ENCODE measurements at places on chromosomes 13 and 19.
A peak's percentile ranks its signal among the peaks of the same experiment; 100 is the strongest.

DNA sequence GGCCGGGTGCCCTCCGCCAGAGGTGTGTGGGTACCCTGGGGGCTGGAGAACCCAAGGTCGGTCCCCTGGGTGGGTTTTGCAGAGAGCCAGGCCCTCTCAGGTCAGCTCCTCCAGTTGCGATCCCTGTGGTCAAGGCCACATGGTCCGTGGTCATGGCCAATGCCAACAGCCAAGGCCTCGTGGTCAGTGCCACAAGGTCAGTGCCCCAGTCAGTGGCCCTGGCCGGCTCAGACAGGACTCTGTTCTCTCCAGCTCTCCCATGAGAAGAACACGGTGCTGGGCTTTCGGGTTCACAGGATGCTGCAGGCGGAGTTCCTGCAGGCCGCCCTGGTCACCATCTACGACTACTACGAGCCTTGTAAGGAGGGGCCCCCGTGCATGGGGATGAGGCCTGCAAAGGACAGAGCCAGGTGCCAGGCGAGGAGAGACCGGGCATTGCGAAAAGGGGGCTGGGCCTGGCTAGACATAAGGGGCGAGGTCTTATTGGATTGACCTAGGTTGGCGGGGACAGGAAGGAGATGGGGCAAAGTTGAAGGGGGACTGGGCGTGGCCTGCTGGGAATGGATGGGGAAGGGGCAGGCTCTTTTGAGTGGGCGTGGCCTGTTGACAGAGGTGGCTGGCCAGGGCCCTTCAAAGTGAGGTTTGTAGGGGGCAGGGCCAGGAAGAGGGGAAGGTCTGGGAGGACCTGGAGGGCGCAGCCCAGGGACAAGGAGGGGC lies 15.2 kb upstream of the SHFL start:
- no peak for DNase-seq

DNA sequence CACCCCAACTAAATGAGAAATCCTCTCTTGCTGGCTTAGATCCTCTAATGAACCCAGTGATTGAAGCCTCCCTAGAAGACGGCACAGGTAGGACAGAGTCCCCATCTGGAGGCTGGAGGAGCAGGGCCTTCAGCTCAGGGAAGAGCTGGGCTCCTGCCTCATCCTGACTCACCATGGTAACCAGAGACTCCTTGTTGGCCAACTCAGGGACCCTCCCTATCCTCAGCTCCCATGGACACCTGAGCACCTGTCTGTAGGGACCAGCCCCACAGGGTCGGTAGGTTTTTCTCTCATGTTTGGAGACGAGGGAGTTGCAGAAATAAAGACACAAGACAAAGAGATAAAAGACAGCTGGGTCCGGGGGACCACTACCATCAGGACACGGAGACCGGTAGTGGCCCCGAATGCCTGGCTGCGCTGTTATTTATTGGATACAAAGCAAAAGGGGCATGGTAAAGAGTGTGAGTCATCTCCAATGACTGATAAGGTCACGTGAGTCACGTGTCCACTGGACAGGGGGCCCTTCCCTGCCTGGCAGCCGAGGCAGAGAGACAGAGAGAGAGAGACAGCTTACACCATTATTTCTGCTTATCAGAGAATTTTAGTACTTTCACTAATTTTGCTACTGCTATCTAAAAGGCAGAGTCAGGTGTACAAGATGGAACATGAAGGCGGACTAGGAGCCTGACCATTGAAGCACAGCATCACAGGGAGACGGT lies 26.6 kb downstream of the SIGLEC7 start:
- DNase-seq: no peak

DNA sequence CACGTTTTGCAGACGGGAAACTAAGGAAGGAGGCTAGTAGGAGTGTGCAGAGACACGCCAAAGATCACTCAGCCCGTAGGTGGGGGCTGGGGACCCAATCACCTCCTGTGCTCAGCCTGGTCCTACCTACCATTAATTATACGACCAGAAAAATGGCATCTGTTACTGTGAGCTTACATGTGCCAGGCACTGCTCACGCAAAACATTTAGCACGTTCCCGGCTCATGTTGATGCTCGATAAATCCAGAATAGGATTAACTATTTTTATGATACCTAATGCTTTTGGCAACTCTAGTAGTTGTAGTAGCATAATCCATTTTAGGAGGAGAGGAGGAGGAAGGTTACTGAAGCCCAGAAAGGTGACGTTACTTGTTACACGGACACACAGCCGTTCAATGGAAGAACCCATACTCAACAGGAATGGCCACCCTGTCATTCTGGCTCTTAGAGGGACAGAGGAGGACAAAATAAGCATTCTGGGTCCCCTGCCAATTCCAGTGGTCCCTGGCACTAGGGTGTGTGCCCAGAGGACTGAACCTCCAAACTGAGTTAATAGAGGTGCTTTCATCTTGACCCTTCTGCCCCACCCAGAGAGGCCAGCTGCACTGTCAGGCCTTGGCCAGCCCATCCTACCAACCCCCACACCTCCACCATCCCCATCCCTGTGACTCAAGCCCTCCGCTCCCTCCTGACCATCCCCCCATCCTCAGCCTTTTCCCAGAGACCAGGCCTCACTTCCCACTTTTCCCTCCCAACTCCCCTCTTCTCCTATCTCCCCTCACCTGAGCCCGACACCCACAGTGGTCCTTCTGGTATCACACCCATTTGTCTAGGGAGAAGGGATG lies 5.0 kb upstream of the EML2 start:
- DNase-seq: no peak

DNA sequence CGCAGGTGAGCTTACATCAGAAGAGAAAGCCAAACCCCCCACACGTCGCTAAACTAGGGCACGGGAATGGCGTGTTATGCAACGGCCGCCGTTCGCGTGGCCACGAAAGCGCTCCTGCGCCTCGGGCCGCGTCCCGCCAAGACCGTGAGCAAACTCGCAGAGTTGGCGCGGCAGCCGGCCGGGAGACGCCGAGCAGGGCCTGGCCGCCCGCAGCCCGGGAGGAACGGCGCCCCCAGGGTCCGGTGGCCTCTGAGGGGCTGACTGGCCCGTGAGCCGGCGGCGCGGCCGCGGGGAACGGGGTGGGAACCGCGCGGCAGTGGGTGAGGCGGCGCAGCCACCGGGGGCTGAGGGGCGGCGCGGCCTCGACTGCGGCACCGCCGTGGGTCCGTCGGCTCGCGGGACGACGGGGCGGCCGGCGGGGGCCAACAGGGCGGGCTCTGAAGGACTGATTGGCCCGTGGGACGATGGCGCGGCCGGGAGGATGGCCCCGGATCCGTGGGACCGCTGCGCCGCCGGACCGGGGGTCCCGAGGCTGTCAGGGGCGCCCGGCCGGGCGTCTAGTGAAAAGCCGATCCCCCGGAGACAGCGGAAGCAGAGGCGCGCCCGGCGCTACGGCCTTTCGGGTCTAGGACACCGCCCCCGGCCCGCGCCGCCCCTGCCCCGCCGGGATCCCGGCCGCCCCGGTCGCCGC lies 903 bp downstream of the LATS2 start:
- peak; percentile 60 for DNase-seq

- DNase-seq: no peak
Observed at GRCh38 chr13:44971656-44972595, 17.3 kb downstream of the NUFIP1 start.

DNA sequence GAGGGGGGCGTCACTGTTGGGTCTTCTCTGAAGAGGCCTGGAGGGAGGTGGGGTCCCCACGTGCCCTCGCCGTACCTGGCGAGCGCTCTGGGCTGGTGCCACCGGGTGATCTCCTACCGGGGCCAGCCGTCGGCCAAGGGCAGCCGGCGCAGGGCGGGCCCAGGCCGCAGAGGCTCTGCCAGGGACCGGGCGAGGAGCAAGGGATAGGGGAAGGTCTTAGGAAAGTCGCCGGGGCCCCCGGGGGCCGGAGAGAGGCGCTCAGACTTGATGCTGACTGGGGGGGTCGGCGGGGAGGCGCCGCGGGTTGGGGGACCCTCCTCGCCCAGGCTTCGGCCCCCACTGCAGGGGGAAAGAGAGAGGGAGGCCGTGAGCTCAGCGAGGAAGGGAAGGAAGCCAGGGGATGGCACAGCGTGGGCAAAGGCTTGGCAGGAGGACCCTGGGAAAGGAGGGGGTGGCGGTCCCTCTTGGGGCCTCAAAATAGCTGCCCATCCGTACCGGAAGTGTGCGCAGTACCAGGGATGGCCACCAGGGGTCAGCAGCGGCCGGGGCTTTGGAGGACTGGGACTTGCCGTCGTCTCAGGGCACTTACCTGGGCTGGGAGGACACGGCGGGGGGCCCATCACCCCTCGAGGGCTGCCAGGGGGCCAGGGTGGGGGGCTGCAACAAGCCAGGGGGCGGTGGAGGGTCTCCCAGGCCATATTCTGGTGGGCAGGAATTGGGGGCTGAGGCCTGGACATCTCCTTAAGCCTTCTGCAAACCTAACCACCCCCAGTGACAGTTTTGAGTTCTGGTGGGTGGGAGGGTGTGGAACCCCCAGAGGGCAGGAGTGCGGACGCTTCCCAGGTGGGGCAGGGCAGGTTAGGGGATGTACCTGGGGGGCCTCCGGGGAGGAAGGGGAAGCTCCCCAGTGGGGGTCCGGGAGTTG lies 7.7 kb upstream of the TMEM161A start:
- DNase-seq: peak; percentile 73

DNA sequence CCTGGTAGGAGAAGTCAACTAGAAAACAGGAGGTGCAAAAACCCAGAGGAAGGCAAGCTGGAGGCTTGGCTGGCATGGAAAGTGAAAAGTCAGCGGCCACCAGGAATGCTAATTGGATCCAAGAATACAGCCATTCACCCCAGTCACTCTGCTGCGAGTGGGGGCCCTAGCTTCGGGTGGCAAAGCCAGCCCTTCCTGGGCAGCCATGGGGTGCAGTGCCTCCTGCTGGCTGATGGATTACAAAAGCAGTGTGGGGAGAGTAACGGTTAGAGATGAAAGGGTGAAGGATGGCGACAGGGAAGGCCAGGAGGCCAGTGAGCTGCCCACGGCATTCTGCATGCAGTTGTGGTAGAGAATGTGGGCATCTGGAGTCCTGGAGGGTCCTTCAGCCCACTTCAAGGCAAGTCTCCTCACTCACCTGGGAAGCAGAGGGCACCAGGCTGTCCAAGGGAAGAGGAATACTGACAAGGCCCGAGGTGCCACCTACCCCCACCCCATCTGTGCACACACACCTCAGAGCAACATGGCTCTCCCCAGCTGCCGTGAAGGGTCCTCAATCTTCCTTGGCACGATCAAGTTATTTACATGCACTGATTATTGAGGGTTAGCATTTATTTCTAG lies 20.3 kb upstream of the EPHX3 start:
- peak; percentile 69 for DNase-seq

All from cardiac fibroblast (primary cell).